ENCODE measurements at places on chromosomes 2 and 18.

- DNase-seq: no peak
These were observed 135.0 kb upstream of the ARL4C start for GRCh38 chr2:234631646-234632514.

DNA sequence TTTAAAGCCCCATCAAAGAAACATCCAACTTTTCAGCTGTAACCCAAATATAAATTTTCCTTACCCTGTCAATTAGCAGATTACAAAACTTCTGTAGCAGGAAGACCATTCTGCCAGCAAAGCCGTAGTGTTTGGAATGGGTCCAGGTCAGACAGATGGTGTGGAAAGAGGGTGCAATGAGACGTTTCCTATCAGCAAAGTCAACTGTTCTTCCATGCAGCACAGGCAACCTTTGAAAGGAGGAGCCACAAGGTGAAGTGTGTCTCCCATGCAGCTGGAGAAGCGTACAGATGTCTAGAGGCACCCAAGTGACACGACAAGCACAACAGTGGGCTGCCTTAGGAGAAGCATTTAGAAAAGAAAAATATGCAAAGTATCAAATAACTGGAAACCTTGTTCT is 83.7 kb downstream of the SP3 start:
- DNase-seq: no peak

DNA sequence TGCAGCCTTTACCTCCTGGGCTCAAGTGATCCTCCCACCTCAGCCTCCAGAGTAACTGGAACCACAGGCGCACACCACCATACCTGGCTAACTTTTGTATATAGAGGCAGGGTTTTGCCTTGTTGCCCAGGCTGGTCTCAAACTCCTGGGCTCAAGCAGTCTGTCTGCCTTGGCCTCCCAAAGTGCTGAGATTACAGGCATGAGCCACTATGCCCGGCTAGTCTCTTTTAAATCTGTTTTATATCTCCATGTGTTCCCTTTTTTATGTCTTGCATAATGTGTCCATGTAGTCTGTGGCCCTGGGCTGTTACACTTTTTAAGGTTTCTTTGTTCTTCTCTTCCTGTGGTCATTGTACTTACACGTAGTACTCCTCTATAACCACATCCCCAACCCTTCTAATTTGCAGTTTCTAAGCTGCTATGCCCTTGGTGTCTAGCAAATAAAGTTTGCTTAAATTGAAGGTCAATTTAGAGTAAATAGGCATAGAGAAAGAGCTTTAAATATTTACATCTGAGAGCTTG is 168.2 kb downstream of the MCFD2 start:
- peak; percentile 66 for DNase-seq

DNA sequence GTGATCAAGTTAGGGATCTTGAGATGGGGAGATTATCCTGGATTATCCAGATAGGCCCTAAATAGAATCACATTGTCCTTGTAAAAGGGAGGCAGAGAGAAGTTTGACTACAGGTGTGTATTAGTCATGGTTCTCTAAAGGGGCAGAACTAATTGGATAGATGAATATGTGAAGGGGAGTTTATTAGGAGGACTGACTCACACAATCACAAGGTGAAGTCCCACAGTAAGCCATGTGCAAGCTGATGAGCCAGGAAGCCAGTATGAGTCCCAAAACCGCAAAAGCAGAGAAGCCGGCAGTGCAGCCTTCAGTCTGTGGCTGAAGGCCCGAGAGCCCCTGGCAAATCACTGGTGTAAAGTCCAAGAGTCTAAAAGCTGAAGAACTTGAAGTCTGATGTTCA is 275.8 kb downstream of the KCNS3 start:
- peak; percentile 58 for DNase-seq

DNA sequence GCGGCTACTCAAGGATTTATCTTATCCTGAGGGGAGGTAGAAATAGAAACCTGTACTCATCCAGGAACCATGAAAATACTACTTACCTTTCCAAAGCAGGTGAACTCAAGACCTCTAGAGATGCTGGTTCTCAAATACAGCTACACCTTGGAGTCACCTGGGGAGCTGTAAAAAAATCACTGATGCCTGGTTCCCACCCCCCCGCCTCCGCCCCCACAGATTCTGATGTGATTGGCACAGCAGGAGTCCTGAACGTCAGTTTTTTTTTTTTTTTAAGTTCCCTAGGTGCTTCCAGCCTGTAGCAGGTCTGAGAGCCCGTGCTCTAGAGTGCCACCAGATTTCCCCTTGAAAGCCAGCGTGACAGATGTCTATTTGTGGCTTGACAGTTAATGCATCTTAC is 113.6 kb downstream of the MRO start:
- no peak for DNase-seq

GRCh38 chr18:55296115-55296514 is 291.9 kb downstream of the TCF4 start:
- no peak for DNase-seq

- DNase-seq: no peak
These were observed 14.6 kb downstream of the DNAJB2 start for GRCh38 chr2:219293736-219294231.

- no peak for DNase-seq
These were observed 61.3 kb downstream of the MCFD2 start for GRCh38 chr2:46854260-46854659.

- no peak for DNase-seq
These were observed 8.0 kb downstream of the TNFRSF11A start for GRCh38 chr18:62332964-62333695.

- DNase-seq: no peak
These were observed 153.7 kb upstream of the NCK2 start for GRCh38 chr2:105590780-105591660.

- no peak for DNase-seq
These were observed 130.5 kb downstream of the EIPR1 start for GRCh38 chr2:3246928-3247714.

DNA sequence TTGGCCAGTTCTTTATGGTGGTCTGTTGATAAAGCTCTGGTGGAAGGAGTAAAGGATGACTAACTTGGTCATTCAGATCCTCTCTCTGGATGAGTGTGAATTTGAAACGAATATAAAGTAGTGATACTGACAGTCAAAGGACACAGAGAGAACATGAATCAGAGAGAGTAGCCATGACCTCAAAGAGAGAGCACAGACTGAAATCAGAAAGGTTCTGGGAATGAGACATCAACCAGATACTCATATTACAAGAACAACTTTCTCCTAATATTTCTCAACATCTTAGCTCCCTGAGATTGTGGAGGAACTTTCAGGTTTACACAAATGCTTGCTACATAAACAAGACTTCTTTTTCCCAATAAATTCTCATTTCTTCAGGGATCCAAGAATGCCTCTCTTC is 849.1 kb upstream of the CHAC2 start:
- DNase-seq: no peak

GRCh38 chr2:221997100-221997499 is 301.7 kb downstream of the PAX3 start:
- peak; percentile 62 for DNase-seq

DNA sequence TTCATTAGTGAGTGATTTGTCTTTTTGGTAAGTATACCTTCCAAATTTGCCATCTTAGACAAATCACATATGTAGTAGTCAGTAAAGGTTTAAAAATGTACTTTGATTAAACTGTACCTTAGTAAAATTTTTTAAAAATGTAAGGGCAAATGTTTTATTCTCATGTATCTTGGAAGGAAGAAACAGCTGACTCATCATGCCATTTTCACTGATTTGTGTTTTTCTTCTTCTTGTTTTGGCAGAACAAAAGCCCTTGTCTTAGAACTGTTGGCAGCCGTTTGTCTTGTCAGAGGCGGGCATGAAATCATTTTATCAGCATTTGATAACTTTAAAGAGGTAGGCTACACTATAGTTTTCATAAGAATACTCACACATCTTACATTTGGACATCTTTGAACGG is 136.5 kb downstream of the PRPF40A start:
- no peak for DNase-seq

- no peak for DNase-seq
These were observed 23.3 kb upstream of the EPAS1 start for GRCh38 chr2:46273919-46274318.

- no peak for DNase-seq
These were observed 63.5 kb downstream of the ANKRD44 start for GRCh38 chr2:197247083-197247482.

DNA sequence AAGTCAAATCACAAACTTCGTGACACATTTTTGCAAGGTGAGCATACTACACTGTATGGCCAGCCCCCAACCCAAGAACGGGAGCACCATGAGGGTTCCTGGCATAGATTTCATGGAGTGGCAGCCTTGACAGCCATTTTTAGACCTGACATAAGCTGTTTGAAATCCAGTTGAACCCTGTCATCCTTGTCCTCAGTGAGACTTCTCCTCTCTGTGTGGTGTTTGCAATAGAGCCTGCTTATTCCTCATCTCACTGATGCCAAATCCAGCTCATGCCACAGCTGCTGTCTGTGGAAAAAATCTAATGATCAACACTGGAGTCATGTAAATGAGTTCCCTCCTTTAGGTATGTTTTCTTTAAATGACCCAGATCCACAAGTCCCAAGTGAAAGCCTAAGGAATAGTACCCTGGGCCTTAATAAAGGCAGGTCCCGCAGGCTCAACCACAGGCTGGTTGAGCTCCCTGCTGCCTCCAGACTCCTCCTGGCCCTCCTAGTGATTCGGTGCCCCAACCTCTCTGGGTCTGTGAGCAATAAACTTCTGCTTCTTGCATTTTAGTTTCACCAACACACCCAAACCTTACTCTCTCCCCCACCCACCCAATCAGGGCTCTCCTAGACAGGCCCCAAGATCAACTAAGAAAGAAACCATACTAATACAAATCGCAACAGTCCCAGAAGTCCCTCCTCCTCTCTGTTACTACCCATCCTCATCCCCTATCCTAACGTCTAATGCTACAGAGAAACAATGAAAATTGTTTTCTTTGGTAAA is 8.4 kb upstream of the CREG2 start:
- no peak for DNase-seq

GRCh38 chr2:120246546-120247300 is 5.9 kb upstream of the RALB start:
- DNase-seq: no peak

DNA sequence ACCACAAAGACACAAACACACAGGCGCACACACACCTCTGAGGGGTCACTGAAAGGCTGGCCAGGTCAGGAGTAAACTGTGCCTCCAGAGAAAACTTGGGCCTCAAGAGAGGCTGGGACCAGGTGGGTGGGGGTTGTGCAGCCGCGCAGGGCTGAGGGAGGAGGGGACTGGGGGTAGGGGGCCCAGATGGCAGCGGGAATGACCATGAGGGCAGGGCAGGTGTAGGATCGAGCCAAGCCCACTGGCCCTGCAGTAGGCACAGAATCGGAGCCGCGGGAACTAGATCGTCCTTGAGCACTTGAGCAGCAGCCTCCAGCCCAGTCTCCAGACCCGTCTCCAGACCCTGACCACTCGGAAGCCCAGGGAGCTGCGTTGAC is 36.8 kb downstream of the ANKMY1 start:
- DNase-seq: no peak

- no peak for DNase-seq
These were observed 3.0 kb upstream of the TFCP2L1 start for GRCh38 chr2:121287956-121288355.

- peak; percentile 48 for DNase-seq
These were observed 36.8 kb upstream of the NCOA1 start for GRCh38 chr2:24454294-24454693.

DNA sequence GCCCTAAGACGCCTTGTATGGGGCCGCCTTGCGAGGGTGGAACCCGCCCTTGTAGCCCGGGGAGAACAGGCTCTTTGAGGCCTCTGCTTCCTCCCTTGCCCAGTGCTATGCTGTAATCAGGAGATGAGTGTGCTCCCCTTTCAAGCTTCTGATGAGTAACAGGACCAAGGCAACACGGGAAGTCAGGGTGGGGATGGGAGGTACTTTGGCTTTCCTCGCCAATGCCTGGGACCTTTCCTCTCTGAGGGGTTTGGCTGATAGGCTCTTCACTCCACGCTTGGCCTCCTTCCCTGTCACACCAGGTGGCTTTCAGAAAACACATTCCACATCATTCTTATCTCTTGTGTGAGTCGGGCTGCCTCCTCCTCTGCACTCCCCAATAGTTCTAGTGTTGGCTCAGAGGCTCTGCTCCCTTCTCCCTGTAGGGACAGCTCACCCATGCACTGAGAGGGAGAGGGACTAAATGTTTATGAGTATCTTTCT is 223.7 kb upstream of the TRIB2 start:
- DNase-seq: peak; percentile 89

DNA sequence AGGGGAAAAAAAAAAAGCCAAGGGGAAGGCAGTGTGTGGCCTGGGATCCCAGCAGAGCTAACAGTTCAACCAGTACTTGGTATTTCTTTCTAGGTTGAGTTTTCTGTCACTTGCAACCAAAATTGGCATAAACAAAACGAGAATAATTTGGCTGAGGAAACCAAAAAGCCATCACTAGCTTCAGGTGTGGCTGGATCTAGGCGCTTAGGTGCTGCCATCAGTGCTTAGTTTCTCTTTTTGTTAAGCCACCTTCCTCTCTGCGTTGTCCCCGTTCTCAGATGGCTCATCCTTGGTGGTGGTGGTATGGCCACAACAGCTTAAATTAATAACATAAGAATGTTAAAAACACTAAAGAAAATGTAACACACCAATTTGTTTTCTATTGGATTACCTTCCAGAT is 2.4 kb downstream of the EFHD1 start:
- no peak for DNase-seq

- no peak for DNase-seq
These were observed 79.1 kb downstream of the TTC27 start for GRCh38 chr2:32706815-32707579.

DNA sequence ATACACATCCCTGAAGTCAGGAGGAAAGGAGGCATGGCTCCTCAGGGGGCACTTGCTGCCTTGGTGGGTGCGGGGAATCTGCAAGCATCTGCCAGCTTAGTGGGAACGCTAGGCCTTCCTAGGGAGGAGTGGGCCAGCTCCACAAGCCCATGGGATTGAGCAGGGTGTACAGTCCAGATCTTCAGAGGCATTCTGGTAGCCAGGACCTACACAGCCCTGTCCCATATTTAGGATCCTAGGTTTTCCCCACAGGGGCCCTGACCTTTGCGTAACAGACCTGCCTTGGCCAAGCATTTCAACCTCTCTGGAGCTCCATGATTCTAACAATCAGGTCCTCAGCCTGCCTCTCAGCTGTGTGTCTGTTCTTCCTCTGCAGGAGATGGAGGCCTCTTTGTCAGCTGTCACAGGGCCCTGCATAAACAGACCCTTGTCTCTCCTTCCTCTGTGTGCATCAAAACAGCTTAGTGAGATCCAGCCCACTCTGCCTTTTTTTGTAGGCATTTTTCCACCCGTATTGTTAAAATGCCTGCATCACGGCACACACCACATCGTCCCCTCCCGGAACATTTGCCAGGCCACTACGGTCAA is 140.2 kb upstream of the NDUFV2 start:
- DNase-seq: no peak

DNA sequence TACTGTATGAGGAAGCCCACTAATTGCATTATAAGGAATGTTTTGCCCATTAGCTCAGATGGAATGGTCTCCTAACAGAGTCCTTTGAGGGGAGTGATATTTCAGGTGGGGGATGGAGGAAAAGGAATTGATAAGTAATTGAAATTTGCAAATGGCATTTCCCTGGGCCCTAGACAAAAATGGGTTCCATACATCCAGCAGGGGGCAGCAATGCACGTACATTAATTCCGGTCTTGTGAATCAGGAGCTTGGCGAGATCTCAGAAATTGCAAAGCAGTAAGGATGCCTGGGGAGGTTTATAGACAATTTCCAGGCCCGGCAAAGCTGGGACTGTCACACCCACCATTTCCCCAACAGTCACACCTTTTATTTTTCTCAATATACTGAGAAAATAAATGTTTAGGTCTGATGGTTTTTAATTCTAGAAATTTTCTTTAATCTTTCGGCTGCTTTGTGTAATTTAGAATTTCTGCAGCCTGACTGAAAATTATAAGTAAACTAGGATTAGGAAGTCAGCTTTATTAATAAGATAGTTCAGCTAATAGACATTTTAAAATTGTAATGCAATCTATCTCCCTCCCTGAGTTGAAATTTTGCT is 122.8 kb downstream of the LYPD1 start:
- DNase-seq: peak; percentile 75

- DNase-seq: no peak
These were observed 5.3 kb downstream of the NIFK start for GRCh38 chr2:121731366-121731765.

All from astrocyte of the cerebellum (primary cell).